ENCODE measurements at places on chromosomes 3 and 15. TPM values are rescaled to one million over a fixed set of nuclear protein-coding genes. Genes with fewer than 3 reads are reported as not detected.

DNA sequence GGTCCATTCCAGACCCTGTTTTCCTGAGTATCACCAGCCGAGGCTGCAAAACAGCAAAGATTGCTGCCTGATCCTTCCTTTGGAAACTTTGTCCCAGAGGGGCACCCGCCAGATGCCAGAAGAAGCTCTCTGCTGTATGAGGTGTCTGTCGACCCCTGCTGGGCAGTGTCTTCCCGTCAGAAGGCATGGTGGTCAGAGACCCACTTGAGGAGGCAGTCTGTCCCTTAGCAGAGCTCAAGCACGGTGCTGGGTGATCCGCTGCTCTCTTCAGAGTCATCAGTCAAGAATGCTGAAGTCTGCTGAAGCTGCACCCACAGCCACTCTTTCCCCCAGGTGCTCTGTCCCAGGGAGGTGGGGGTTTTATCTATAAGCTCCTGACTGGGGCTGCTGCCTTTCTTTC is 1121.2 kb downstream of the NSUN3 start:
- DNase-seq = no peak

- no peak for DNase-seq
Observed at GRCh38 chr3:142237891-142238290, 12.5 kb upstream of the GK5 start.

DNA sequence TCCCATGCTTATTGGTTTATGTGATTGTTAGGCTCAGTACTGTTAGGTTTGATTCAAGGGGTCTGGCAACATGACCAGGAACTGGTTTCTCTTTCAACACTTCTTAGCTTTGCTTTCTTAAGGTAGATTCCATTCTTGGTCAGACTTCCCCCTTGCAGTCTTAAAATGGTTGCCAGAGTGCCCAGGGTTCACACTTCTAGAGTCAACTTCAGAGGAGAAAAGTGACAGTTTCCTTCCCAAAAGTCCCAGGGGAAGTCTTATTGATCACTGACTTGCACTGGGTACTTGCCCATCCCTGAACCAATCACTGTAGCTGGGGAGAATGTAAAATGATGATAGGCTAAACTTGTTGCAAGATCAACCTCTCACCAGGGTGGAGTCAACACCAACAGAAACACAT is 14.1 kb downstream of the MGLL start:
- DNase-seq = no peak

The GPR62 gene
- not detected for total RNA-seq

GRCh38 chr3:160643994-160644393 is 33.0 kb upstream of the ARL14 start:
- no peak for DNase-seq

DNA sequence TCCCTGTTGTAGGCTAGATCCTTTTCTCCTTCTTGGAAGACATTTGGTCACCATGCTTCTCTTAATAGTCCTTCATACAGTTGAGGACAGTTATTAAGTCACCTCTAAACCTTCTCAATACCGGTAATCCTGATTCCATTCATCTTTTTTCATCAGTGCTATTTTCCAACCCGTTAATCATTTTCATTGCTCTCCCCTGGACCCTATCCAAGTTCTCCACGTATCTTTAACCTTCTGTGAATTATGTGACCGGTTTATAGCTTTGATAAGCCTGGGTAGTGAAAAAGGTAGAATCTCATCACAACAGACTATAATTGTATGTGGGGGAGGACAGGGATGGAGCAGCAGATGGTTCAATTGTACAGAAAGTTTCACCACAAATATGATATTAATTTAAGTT is 168.5 kb downstream of the MECOM start:
- no peak for DNase-seq

- no peak for DNase-seq
Observed at GRCh38 chr15:68187559-68187958, 17.6 kb downstream of the CALML4 start.

The ZBED2 gene
- 1.0 TPM for total RNA-seq

DNA sequence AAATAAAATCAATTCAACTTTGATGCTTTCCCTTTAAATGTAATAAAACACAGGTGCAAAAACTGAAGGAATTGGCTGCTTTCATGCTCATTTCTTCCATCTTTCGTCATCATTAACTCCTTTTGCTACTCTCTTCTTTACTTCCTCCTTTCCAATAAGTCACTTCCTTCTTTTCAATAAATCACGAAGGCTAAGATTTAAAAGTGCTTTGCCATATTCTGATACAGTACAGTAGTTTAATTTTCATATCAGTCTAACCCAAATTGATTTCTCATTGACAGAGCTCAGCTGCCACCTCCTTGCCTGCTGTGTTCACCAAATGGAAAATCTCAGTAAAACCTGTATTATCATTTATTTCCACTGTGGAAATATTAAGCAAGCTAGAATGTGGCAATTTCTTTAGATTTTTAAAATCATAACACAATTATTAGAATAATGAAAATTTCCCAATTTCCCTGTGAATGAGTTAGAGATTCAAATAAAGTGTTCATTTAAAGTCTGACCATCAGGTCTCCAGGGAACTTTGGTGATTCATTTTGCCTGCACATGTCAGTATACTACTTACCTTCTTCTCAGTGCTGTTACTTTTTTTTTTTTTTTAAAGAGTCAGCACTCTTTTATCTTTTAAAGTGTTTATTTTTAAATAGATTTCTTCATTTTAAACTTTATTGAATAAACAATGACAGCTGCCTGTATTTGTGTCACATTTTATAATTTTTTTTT is 41.6 kb downstream of the NANOGP8 start:
- DNase-seq = no peak

The PPP1R14D gene
- not detected for total RNA-seq

DNA sequence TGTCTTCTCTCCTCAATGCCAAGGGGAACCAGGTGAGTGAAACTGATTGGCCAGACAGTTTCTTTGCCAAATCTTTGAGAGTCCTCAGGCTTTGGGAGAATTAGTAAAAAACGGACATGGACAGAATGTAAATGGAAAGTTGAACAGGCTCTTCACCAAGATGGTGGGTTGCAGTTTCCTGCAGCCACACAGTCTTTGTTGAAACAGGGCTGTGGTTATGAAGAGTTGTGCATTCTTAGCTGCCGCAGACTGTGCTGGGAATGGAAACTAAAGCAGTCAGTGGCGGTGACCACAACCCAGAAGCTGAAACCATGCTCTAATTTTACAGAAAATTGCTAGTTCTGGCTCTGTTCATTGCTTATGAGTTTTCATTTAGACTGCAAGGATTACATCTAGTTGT is 42.1 kb upstream of the TASOR start:
- DNase-seq = no peak

The STX19 gene
- not detected for total RNA-seq

The LRRIQ4 gene
- 0.41 TPM for total RNA-seq

The ECE2 gene
- total RNA-seq = not detected

The ITGA11 gene
- 6.2 TPM for total RNA-seq

The IMP3 gene
- total RNA-seq = 97.7 TPM

The TMEM266 gene
- 0.21 TPM for total RNA-seq

DNA sequence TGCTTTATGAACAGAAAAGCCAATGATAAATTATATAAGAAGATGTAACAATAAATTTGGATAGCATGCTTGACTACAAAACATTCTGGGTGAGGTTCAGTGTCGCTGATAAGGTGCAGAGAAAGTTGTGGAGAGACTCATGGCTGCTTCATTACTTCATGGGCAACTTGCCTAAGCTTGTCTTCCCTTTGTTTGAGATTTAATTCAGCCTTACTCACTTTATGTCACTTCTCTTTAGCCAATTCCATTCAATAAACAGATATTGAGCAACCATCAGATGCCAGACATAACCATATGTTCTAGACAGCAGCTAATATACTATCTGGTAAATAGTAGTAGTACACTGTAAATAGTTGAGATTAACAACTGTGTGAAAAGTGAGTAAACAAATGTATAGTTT is 401.5 kb upstream of the FRG2C start:
- no peak for DNase-seq

The MAP1A gene
- 2.5 TPM for total RNA-seq

- no peak for DNase-seq
Observed at GRCh38 chr15:39495871-39496840, 84.7 kb upstream of the THBS1 start.

The LACTB gene
- 11.6 TPM for total RNA-seq

GRCh38 chr3:11582191-11582968 is 61.3 kb downstream of the VGLL4 start:
- no peak for DNase-seq

- no peak for DNase-seq
Observed at GRCh38 chr3:11507719-11508118, 136.0 kb downstream of the VGLL4 start.

The BCHE gene
- 6.6 TPM for total RNA-seq

The SLC9C1 gene
- total RNA-seq = 2.2 TPM

- no peak for DNase-seq
Observed at GRCh38 chr15:90209591-90209990, 8.5 kb downstream of the SEMA4B start.

DNA sequence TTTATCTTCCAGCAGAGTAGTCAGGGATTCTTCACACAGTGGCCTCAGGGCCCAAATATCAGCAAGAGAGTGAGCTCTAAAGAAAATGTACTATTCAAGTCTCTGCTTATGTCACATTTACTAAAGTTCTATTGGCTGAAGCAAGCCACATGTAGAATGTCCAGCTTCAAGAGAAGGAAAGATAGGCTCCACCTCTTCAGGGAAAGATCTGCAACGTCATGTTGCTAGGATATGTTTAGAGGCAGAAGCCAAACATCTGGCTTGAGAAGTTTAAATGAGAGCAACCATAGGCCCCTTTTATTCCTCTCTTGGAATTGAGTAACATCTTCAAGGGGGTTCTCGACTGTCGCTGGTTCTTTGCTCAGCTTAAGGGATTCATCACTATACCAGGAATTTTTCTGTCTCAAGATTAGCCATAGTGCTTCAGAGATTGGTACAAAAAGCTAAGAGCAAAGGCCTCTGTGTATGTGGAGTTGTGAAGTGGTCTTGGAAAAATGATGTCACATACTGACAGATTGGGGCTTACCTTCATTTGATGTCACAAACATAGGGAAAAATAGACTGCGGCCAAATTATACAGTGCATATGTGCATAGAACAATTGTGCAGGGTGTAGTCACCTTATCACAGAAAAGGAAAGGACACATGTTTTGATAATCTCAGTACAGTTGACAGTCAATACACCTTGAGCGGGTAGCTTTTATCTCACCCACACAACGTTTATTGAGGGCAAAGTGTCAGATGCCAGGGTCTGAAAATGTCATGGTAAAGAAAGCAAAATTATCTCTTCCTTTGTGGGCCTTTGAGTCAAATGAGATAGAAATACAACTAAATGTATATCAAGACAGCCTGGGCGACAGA is 11.3 kb upstream of the THRB start:
- no peak for DNase-seq

GRCh38 chr3:54670201-54671000 is 257.5 kb downstream of the LRTM1 start:
- DNase-seq = no peak

DNA sequence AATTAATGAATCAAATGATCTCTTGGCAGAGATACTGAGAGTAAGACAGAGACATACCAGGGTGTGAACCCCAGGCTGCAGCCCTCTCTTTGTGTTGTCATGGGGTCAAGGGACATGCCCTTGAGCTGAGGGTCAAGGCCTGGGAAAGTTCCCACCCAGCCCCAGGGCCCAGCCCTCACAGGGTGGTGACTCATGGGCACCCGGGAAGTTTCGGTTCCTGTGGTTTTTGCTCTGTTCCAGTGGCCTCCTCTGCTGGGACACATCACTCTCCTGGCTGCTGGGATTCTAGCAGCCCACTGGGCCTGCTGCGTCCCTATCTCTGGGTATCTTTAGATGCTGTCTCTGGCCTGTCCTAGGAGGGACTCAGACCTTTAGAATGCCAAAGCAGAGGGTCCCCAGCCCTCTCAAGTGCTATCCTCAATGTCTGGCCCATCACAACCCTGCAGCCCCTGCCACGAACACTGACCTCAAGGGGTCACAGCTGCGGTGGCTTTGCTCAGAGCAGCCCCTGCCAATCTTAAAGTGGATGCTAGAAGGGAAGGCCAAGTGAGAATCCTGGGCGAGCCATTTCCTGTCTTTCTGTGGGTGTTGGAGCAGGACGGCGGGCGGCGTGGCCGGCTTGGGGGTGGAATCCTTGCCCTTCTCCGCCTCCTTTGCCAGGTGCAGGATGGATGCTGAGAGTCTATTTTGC is 148.4 kb upstream of the TLE3 start:
- DNase-seq = no peak

DNA sequence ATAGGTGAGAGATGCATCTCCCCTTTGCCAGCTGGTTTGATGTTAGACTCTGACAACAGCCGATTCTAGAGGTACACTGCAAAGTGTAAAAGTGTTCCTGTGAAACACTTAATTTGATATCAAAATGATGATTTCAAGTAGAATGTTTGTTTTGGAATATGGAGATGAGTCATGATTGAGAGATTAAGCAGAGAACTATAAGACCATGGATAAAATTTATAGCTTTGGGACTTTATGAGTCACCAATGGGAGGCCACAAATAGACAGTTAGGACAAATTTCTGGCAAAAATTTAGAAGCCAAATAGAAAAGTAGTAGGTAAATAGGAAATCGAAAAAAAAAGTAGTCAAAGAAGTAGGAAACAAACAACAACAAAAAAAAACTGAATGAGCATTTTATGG is 672.5 kb downstream of the NSUN3 start:
- DNase-seq = no peak

- no peak for DNase-seq
Observed at GRCh38 chr3:127342735-127343134, 54.9 kb upstream of the PRR20G start.

The FBXO40 gene
- total RNA-seq = under 0.01 TPM

DNA sequence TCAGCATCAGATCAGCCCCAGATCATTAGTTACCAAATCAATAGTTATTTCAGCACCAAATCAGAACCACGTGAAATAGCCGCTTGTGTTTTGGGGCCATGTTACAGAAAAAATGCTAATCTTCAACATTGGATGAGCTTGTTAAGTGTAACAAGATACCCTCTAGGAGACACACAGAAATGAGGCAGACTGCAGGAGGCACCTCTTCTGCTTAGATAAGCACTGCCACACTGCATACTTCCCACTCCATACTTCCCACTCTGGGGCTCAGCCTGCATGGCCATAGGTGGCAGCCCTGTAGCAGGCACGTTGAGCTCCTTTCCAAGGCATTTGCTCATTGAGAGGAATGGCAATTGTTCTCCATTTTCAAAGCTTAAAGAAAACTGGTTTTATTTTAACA is 73.3 kb downstream of the CHCHD6 start:
- DNase-seq = no peak

- no peak for DNase-seq
Observed at GRCh38 chr3:135426508-135426907, 539.0 kb upstream of the PPP2R3A start.

DNA sequence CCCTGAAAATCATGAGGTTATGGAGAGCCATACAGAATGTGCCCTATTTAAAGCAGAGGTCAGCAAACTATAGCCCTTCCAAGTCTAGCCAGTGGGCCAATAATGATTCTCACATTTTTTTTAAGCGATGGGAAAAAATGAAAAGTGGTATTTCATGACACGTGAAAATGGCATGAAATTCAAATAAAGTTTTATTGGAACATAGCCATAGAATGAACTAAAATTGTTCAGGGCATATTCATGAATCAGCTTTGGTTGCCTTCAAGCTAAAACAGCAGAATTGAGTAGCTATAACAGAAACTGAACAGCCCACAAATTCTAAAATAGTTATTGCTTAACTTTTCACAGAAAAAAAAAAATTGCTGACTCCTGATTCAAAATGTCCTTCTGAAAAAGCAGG is 104.5 kb downstream of the TFG start:
- DNase-seq = no peak
